Caki2 (cell line): ENCODE measurements at places on chromosomes 7 and 10.

DNA sequence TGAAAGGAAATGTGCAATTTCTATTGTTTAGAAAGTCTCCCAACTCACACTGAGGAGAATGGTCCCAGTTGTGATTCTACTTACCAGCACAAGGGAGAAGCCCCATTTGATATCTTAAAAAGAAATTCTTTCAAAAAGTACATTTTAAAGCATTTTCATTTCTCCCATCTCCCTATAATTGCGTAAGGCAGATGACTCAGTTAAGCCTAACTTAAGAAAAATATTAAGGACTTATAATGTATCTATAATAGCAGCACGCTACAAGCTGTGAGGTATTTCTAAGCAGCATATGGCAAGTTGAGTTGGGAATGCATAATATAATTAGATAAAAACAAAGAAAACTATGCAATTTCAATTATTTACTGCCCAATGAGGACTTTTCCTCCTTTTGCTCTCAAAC lies 8.5 kb upstream of the NRCAM start:
- no peak for DNase-seq

GRCh38 chr10:119197921-119198320 lies 9.4 kb upstream of the GRK5 start:
- no peak for DNase-seq

DNA sequence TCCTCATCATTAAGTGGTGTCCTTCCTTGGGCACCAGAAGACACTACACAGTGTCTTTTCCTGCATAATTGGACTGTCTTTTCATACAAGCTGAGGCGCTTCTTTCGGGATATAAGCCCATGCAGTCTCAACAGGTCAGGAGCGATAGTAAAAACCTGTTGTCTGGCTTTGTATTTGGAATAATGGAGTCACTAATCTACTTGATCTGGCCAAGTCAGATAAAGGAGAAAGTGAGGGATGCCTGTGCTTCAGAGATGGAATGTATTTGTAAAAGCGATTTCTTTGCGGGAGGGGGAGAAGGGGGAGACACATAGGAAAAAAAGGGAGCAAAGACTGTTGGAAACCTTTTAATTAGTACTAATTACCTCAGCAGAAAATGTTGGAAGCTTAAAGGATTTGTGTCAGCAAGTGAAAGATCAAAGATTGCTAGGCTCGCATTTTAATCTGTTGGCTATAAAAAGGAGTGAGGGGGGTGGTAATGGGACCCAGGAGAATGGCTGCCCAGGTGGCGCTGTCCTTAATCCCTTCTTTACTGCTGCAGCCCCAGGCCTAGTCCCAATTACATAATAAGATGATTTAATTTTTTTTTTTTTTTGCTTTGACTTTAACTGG lies 581.4 kb downstream of the LRMDA start:
- no peak for DNase-seq

GRCh38 chr7:143375298-143376034 lies 5.7 kb upstream of the ZYX start:
- no peak for DNase-seq

GRCh38 chr7:128939861-128940410 lies 2.2 kb downstream of the IRF5 start:
- DNase-seq: no peak

DNA sequence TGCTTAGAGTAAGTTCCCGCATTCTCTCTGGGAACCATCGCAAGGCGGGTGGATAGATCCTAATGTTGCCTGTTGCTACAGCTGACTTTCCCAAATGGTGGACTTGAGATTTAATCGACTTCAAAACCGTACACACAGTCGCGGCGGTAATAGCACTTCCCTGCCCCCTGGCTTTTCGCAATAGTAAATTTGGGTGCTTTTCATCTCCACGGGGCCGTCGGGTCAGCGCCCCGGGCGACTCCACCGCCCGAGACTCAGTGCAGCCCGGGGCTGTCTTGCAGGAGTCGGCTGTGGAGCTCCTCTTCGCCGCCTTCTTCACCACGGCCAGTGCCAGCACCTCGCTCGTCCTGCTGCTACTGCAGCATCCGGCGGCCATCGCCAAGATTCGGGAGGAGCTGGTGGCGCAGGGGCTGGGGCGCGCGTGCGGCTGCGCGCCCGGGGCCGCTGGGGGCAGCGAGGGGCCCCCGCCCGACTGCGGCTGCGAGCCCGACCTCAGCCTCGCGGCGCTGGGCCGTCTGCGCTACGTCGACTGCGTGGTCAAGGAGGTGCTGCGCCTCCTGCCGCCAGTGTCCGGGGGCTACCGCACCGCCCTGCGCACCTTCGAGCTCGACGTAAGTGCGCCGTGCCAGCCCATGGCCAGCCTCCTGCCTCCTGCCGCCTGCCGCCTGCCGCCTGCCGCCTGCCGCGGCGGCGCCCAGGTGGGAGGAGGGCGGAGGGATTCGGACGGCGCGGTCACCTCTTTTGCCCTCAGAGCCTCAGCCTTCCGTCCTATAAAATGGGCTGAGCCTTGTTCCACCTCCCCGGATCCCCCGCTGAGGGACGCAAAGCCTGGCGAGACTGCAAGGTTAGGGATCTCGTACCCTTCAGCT lies 5.3 kb downstream of the CYP26C1 start:
- no peak for DNase-seq

GRCh38 chr7:25493805-25494366 lies 265.6 kb upstream of the NPVF start:
- no peak for DNase-seq

GRCh38 chr10:129784291-129784690 lies 179.8 kb downstream of the EBF3 start:
- DNase-seq: no peak

GRCh38 chr7:108618056-108618455 lies 48.4 kb downstream of the DNAJB9 start:
- DNase-seq: no peak

DNA sequence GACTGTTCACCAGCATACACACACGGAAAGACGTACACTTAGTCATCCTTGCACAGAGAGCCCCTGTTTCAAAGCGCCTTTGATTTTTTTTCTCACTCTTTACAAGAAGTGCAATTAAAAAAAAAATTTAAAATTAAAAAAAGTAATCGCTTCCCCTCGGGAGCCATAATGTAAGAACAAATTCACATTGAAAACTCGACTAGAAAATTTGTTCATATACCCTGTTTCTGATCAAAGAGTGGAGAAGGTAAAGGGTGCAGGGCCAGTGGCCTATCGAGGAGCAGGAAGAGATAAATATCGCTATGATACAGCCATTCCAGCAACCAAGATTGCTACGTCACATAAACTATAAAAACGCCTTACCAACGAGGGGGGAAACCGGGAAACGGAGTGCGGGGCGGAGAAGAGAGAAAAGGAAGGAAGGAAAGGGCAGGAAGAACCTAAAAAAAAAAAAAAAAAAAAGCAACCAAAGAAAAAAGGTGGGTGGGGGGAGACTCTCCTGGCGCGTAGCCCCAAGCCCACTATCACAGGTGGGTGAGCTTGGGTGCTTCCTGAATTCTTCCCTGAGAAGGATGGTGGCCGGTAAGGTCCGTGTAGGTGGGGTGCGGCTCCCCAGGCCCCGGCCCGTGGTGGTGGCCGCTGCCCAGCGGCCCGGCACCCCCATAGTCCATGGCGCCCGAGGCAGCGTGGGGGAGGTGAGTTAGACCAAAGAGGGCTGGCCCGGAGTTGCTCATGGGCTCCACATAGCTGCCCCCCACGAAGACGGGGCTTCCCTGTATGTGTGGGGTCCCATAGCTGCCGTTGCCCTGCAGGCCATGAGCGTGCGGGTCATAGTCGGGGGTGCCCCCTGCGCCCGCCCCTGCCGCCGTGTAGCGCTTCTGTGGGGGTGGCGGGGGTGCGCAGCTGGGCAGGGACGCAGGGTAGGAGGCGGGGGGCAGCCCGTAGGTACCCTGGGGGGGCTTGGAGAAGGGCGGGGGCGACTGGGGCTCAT lies 5.2 kb upstream of the HOXA2 start:
- no peak for DNase-seq

DNA sequence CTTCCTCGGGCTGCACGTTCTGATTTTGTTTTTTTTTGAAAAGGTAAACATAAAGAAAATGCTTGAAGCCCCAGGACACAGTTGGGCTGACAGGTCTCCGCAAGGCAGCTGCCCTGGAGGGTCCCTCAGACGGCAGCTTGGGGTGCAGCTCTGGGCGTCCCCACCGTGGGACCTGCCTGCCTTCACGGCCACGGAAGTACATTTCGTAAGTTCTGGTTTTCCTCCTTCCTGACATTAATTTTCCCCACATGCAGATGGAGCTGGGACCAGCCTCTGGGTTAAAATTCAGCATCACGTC lies 491.0 kb downstream of the DNAJB6 start:
- DNase-seq: no peak

DNA sequence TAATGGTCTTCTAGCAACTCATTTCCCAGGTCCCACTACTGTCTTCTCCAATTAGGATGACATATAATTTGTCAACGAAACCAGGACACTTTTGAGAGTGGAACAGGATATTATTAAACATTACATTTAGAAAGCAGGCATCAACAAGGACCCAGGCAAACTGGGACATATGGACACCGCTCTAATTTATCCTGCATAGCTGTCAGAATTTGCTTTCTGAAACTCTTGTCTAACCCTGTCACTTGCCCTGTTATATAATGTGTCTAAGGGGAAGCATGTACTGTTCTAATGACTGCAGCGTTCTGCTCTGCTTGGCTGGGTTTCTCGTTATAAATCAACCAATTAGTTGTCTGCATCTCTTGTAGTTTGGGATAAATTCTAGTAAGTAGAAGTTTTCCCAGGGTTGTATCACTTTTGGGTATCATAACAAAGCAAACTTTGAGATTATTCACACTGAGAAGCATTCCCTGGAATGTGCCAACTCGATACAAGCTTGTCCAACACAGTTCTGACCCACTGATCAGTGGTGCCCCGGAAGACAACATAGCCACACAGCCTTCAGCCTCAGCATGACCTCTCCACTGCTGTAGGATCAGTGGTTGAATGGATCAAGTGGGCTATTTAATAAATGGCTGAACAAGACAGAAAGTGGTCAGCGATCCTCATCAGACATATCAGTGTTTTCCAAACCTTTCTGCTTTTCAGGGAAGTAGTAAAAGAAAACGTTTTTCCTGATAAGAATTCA lies 228.1 kb downstream of the KIF20B start:
- DNase-seq: no peak

DNA sequence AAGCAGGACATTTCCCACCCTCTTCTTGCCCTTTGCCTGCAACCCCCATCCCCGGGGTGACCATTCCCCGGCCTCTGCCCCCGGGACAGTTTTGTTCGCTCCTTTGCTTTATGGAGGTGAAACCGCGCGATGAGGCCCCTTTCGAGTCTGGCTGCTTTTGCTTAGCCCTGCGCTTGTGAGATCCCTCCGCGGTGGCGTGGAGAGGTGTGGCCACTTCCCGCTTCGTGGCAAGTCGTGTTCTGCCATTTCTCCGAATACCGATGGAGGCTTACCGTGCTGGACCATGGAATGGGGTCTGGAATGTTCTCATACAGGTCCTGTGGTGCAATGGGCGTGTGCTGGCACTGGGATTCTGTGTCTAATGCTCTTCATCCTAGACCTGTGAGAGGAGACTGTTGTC lies 106.7 kb downstream of the LHPP start:
- DNase-seq: no peak

DNA sequence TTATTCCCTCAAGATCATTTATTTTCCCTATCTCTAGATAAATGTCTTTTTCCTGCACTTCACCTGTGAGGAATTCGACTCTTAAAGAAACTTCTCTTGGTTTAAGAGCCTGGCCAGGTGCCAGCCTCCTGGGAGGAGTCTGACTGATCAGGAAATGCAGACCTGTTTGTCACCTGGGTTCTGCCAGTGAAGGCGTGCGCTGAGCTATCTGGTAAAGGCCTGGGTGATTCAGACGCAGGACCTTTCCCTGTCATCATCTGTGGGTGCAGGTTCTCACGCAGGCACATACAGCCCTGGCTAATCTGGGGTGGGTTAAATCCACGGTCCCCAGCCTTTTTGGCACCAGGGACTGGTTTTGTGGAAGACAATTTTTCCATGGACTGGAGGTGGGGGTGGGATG lies 65.3 kb upstream of the AQP1 start:
- no peak for DNase-seq

DNA sequence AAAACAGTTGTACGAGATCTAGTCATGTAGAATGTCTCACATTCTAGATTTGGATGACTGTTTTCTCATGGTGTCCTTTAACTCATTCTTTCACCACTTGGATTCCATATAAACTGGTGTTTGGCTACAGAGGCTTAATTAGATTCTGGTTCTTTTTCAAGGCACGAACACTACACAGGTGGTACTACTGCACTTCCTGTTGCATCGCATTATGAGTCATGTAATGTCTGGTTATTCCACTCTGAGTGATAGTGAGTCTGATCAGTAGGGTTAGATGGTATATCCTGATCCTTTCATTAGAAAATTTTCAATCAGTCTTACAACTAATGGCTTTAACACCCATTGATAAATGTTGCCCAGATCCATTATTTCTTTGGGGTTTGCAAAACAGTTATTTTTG lies 11.2 kb upstream of the AKAP9 start:
- no peak for DNase-seq

DNA sequence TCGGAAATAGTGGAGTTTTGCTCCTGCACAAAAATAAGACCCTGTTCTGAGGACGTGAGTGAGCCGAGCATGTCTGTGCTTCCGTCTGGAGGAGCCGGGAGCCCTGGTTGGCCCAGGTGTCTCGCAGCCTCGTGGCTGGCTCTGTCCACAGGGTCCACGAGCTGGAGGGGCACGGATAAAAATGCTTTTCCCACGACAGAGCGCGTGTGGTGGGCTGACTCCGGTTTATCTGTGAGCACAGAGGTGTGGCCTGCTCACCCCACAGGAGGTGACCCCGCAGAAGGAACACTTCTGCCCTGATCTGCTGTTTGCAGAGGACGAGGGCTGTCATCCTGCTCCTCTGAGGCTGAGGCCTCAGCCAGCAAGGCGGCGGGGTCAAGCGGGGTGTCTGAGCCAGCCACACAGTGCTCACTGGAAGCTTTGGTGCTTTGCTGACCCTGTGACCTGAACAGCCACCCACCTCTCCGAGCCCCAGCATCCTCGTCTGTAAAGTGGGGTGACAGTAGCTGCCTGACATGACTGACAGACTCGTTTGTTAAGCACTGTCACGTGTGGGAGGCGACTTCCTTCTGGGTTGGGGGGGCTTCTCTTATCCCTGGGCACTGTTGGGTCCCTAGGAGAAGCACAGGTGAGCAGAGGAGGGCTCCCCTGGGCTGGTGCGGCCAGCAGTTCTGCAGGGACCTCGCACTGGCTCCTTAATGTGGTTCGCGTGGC lies 162.5 kb downstream of the DNAJB6 start:
- DNase-seq: no peak

- DNase-seq: no peak
Measured at GRCh38 chr10:8017277-8017676, 37.2 kb upstream of the GATA3 start.

- DNase-seq: peak; percentile 62
Measured at GRCh38 chr10:17075533-17076359, 53.9 kb downstream of the CUBN start.

GRCh38 chr10:14087566-14087965 lies 243.2 kb downstream of the FRMD4A start:
- no peak for DNase-seq

GRCh38 chr7:120442838-120443237 lies 169.9 kb downstream of the KCND2 start:
- DNase-seq: no peak

GRCh38 chr7:35465791-35466336 lies 212.0 kb upstream of the TBX20 start:
- DNase-seq: no peak

DNA sequence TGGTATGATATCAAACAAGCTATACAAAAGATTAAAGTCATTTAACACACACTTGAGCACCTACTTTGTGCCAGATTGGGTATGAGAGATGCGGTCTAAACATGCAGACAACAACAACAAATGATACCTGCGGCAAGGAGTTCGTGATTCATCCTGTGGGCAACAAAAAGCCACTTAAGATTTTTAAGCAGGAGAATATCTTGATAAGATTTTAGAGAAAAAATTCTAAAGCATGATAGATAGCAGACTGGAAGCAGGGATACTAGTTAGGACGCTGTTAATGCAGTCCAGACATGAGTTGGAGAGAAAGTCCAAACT lies 1.6 kb upstream of the KBTBD2 start:
- DNase-seq: no peak
